GM03348 (cell line): ENCODE measurements at places on chromosomes 12 and 14.
A peak's percentile ranks its signal among the peaks of the same experiment; 100 is the strongest.

- DNase-seq, result no peak
These were observed 11.1 kb upstream of the CIPC start for GRCh38 chr14:77086951-77087350.

GRCh38 chr12:1655225-1655788, 26.3 kb downstream of the WNT5B start:
- no peak for DNase-seq

GRCh38 chr14:94145902-94146527, 16.6 kb upstream of the IFI27L2 start:
- no peak for DNase-seq

GRCh38 chr14:90446405-90446804, 49.6 kb downstream of the CALM1 start:
- no peak for DNase-seq

- peak; percentile 55 for DNase-seq
These were observed 844 bp downstream of the DPF3 start for GRCh38 chr14:72892879-72893635.

GRCh38 chr12:69529021-69529420, 56.2 kb upstream of the CCT2 start:
- no peak for DNase-seq

DNA sequence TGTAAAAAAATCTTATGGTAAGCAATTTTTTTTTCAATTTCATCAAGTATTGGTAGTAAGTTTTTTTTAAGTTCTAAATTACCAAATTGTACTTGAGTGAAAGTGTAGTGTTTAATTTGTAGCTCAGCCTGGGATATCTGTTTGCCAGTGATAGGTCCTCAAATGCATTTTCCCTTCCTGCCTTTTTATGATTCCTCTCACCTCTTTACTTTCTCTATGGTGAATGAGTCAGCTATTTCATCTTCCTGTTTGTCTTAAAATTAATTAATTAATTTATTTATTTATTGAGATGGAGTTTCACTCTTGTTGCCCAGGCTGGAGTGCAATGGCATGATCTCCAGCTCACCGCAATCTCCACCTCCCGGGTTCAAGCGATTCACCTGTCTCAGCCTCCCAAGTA, 10.6 kb downstream of the SRP54 start:
- DNase-seq, result no peak

DNA sequence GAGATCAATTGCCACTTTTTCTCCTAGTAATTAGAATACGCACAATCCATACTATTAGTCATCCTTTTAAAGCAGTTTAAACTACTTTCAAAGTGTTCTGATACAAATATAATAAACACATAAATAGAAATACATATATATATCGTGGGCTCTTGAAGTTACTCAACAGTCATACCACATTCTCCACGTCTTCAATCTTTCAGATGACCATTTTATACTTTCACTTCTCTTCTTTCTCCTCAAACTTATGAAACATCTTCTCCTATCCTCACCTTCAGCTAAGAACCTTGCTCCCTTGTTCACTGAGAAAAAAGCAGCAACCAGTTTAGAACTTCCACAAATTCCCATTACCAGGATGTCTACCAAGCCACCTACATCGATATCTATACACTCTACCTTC, 19.2 kb downstream of the CEP290 start:
- DNase-seq, result no peak
